Hair follicle dermal papilla cell (primary cell): ENCODE measurements at places on chromosomes 16 and 17. TPM values are rescaled to one million over a fixed set of nuclear protein-coding genes. Genes with fewer than 3 reads are reported as not detected.

PIPOX gene
- 2.6 and 3.4 TPM in 2 replicates for total RNA-seq

HOXB1 gene
- total RNA-seq, result not detected in 2 replicates

ZFPM1 gene
- 0.49 and 1.3 TPM in 2 replicates for total RNA-seq

ABCC12 gene
- total RNA-seq, result 0.12 and 0.16 TPM in 2 replicates

CACNG5 gene
- not detected in 2 replicates for total RNA-seq

CRHR1 gene
- total RNA-seq, result not detected in 2 replicates

PRSS53 gene
- 4.2 and 5.5 TPM in 2 replicates for total RNA-seq

ENPP7 gene
- not detected in 2 replicates for total RNA-seq

PYDC1 gene
- not detected in 2 replicates for total RNA-seq

CCL13 gene
- total RNA-seq, result not detected in 2 replicates

TBC1D3K gene
- total RNA-seq, result not detected in 2 replicates

SLC13A2 gene
- total RNA-seq, result not detected in 2 replicates

TP53TG3F gene
- total RNA-seq, result 0.24 TPM in 1 of 2 replicates, not detected in the other

KRT17 gene
- 25.7 and 36.0 TPM in 2 replicates for total RNA-seq

SLC47A1 gene
- total RNA-seq, result 4.3 and 5.2 TPM in 2 replicates

GPR142 gene
- total RNA-seq, result not detected in 2 replicates

HOXB2 gene
- 9.6 and 11.2 TPM in 2 replicates for total RNA-seq

KRTAP3-1 gene
- not detected in 2 replicates for total RNA-seq
